Keratinocyte (primary cell): ENCODE measurements at places on chromosomes 5 and 9. TPM values are rescaled to one million over a fixed set of nuclear protein-coding genes. Genes with fewer than 3 reads are reported as not detected.

- DNase-seq = no peak
Measured at GRCh38 chr9:69809304-69809863, 11.2 kb upstream of the CFAP95 start.

DNA sequence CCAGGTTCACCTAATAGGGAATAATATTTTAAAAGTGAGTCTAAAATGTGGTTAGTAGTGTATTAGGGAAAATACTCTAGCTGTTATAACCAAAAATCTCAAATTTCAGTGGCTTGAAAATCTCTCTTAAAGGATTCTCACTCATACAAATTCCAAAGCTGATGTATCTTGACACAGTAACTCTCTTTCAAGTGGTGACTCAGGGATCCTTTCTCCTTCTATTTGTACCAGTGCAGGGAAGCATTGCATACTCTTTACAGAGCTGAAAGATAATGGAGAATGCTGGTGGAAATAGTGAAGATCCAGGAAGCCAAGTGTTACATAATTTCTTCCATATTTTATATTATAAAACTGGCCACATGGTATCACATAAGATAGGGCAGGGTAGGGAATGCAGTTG, 560.2 kb upstream of the CDH9 start:
- no peak for DNase-seq

PFN3 gene
- polyA plus RNA-seq = not detected in 3 replicates

SCGB3A1 gene
- polyA plus RNA-seq = not detected in 3 replicates

CD180 gene
- polyA plus RNA-seq = not detected in 3 replicates

TARS1 gene
- 105 to 213 TPM (median 163 TPM) in 3 replicates for polyA plus RNA-seq
